ENCODE measurements at places on chromosomes 12 and 14. TPM values are rescaled to one million over a fixed set of nuclear protein-coding genes. Genes with fewer than 3 reads are reported as not detected.

DNA sequence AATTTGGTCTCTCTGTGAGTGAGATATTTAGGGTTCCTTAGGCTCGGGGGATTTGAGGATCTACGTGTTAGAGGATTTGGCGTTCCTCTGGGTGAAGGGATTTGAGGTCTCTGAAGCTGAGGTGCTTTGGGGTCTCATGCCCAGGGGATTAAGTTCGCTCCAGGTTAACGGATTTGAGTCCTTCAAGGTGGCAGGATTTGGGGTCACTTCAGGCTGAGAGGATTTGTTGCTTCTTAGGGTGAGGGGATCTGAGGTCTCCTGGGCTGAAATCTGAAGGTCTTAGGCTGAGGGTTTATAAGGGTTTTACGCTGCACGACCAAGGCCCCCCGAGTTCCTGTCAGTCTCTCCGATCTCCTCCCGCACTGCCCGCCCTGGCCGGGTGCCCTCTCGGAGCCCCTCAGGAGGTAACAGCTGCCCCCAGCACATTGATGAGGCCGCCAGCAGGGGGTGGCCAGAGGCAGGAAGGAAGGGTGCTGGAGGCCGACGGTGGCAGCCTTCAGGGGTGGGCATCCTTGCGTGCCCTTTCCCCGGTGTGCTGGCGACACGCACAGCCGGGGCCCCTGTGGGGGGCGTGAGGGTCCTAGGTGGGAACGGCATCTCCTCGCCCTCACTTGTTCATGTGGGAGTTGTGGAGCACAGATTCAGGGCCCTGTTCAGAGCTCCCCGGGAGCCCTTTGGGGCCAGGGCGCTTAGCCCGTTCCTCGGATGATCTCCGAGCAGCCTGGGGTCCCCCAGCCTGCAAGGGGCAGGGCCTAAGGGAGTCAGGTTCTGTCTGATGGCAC, 14.3 kb downstream of the CEP170B start:
- DNase-seq: no peak

DNA sequence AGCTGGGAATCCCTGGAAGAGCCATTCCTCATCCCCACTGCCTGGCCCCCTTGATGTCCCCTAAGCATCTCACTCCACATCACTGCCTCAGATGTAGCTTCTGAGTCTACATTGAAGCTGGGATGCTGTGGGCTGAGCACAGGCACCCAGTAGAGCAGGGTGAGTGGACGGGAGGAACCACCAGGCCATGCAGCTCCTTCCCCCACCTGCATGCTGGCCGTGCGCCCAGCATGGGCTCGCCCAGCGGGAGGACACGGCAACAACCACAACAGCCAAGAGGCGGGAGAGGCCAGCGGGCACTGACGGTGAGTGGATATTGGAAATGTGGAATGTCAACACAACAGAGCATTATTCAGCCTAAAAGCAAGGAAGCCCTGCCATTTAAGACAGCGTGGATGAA, 310.9 kb downstream of the ADGRD1 start:
- DNase-seq: no peak

ELK3 gene
- total RNA-seq: 62.1 TPM

TEAD4 gene
- 39.8 TPM for total RNA-seq

MAP3K9 gene
- total RNA-seq: 6.4 TPM

DNA sequence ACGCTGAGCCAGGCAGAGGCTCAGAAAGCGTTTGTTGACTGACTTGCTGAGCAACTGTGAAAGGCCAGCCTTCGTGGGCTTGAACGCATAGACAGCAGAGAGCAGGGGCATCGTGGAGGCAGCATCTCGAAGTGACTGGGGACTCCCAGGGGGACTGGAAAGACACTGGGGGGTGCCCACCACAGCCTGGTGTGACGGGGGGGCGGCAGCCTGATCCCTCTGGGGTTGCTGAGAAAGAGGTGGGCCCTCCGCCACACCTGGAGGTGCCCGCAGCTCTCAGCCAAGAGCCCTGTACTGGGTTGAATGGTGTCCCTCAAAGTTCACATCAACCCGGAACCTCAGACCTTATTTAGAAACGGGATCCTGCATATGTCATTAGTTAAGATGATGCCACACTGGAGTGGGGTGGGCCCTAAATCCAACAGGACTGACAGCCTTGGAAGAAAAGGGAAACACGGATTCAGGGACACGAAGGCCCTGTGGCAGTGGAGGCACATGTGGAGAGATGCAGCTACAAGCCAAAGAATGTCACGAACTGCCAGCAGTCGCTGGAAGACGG, 84.6 kb downstream of the RFLNA start:
- no peak for DNase-seq

All from A673 (cell line).